NB4 (cell line): ENCODE measurements at places on chromosomes 16 and 17.
A peak's percentile ranks its signal among the peaks of the same experiment; 100 is the strongest.

DNA sequence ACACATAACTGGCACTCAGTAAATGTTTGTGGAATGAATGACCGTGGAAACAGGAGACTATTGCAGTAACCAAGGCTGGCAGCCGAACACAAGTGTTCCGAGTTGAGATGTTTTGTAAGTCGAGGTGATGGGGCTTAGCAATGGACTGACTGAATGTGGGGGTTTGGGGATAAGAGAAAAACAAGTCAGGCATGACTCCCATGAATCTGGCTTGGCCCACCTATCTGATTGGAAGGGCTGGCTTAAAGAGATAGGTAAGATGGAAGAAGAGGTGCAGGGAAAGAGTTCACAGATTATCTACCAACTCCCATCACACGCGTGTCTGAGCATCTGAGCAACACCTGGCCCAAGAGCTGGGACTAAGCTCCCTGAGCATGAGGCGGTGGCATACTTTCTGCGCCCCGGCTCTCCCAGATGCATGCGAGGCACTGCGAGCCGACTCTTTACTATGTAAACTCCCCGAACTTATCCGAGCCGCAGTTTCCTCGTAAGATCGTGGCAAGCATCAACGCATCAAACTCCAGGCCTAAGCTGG lies 539 bp downstream of the IFT20 start:
- DNase-seq: no peak

DNA sequence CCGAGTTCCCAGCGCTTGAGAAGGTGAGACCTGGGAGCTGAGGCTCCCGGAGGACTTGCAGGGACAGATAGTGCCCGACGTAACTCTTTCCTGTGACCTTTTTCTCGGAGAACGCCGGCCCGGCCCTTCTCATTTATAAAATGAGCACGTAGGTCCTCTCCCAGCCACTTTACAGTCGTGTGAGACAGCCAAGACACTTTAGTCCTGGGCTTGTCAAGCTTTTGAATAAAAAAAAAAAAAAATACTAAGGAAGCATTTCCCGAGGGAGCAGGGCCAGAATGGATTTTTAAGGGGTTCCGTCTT lies 241 bp downstream of the DRC3 start:
- DNase-seq: no peak

GRCh38 chr16:75342308-75342811 lies 90.9 kb upstream of the BCAR1 start:
- no peak for DNase-seq

DNA sequence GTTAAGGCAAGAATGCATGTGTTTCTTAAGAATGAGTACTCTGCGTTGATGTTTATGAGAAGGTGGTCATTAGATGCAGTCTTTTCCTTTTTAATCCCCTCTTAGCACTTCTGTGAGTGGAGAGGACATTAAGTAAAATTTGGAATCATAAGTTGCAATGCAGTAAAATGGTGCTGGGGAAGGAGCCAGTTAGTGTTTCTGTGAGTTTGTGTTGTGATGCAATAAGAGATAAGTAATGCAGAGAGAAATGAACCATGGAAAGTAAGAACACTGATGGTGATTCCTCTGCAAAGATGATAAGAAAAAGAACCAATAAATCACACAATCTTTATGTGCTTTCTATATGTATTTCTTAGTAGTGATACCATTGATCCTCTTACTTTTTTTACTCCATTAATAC lies 20.0 kb downstream of the ABHD15 start:
- DNase-seq: no peak

GRCh38 chr16:3949287-3949686 lies 68.8 kb upstream of the CREBBP start:
- no peak for DNase-seq

DNA sequence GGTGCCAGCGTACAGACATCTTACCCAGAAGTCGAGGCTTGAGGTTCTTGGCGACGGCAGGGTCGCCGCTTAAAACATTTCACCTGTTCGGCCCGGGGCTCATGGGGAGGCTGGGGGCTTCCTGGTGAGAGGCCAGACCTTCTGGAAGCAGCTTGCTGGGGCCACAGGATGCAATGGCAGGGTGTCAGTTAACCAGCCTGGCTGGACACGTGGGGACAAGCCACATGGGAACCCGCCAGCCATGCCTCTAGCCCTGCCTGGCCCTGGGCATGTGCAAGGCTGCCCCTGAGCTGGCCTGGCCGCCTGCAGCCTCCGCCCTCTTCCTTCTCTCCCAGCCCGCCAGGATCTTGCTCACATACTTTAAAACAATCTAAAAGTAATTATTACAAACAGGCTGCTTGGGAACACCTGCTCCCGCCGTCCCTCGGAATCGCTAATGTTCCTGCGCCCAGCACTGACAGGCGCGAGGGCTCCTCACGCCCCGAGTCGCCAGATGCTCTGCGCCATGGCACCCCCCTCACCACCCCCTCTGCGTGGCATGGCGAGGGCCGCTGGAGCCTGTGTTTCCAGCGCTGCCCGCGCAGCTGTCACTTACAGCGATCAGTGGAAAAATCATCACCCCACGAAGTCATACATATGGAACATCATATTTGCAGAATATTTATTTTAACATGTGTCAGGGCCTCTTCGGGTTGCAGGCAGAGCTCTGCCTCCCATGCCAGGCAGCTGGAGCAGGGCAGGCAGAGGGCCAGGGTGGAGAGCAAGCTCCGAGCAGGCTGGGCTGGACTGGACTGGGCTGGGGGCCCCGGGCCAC lies 188.7 kb upstream of the GSE1 start:
- no peak for DNase-seq

DNA sequence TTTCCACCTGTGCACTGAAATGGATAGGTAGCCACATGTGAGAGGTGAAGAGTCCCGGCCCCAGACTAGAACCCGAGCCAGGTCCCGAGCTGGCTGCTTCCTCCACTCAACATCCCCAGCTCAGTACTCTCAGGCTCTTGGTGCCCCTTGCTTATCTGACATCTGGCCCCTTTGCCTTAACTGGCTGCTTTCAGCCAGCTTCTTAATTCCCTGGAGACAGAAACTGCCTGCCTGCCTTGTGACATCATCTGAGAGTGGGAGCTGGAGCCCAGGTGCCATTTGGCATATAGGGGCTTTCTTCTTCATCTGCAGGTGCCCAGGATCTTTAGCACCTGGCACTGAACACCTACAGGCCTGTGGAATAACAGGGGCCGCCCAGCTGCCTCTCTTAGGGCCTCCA lies 8.9 kb downstream of the CHAD start:
- peak; percentile 63 for DNase-seq

DNA sequence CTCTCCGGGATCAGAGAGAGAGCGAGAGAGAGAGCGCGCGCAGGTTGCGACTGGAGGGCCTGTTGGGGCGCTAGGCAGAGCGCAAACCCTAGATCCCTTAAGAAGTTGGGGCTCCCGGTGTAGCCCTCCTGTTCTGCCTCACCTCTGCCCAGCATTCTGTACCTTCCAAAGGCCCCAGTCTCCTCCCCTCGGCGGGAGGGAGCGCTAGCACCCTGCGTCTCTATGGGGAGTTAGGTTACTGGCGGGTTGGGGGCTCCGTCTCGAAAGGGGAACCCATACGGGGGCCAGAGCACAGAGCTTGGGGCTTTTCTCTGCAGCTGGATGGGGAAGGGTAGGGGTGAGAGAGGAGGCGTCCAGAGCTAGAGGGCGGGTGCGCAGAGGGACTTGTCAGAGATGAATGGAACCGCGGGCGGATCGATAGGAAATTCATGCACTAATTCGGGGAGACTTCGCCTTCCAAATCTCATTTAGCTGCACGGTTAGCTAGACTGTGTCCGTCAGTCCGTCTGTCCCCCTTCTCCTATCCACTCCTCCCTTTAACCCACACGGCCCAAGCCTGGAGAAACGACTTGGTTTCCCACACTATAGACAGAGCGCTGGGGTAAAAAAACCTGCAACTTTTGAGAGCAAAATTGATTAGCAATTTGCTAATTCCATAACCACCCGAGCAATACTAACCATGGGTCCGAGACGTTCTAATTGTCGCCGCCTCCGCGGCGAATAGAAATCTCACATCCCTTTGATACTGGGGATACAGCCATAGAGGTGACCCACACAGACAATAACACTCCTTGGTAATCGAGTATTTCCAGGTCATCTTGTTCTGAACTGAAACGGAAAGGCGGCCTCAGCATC lies 693 bp upstream of the HOXB4 start:
- no peak for DNase-seq

DNA sequence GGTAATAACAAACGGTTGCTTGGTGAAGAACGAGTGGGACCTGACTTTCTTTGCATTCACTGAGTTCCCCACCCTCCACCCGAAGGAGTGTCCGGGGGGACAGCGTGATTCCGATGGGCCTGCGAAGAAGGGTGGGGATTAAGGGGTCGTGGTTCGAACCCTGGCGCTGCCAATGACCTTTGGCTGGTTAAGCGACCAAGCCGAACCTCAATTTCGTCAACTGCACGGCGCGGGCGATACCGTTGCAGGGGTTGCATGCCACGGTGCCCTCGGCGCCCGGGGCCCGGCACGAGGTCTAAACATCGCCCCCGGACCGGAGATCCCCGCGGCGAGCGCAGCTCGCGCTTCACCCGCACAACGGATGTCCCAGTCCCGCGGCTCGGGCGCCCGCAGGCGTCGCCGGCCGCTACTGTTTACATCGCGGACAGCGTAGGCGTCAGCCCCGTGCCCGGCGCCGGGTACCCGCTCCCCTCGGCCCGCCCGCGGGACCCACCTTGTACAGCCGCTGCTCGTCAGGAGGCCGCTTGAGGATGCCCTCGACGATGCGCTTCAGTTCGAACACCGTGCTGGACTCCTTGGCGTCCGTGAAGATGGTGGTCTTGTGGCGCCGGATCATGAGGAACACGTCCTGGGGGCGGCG lies 460 bp downstream of the ELOB start:
- peak; percentile 51 for DNase-seq

- DNase-seq: no peak
Measured at GRCh38 chr16:26727848-26728247, 338.9 kb upstream of the C16orf82 start.

GRCh38 chr16:5448798-5449197 lies 351.2 kb upstream of the EEF2KMT start:
- no peak for DNase-seq

GRCh38 chr17:66786107-66786506 lies 48.8 kb upstream of the CACNG5 start:
- no peak for DNase-seq

DNA sequence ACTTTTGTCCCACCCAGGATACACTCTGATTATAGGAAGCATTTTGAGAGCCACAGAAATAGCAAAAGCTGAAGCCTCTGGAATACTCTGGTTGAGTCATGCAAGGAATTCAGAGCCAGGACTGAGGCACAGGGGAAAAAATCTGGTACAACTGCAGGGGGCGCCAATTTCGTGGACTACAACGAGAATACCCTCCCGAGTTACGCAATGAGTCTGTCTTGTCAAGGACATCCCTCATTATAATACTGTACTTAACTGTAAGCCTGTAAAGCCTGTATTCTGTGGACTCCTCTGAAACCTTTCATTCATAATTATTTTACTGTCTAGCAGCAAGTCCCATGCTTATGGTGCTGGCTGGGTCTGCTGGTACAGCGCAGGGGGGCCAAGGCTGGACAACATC lies 7.8 kb downstream of the HOXB1 start:
- peak; percentile 19 for DNase-seq

DNA sequence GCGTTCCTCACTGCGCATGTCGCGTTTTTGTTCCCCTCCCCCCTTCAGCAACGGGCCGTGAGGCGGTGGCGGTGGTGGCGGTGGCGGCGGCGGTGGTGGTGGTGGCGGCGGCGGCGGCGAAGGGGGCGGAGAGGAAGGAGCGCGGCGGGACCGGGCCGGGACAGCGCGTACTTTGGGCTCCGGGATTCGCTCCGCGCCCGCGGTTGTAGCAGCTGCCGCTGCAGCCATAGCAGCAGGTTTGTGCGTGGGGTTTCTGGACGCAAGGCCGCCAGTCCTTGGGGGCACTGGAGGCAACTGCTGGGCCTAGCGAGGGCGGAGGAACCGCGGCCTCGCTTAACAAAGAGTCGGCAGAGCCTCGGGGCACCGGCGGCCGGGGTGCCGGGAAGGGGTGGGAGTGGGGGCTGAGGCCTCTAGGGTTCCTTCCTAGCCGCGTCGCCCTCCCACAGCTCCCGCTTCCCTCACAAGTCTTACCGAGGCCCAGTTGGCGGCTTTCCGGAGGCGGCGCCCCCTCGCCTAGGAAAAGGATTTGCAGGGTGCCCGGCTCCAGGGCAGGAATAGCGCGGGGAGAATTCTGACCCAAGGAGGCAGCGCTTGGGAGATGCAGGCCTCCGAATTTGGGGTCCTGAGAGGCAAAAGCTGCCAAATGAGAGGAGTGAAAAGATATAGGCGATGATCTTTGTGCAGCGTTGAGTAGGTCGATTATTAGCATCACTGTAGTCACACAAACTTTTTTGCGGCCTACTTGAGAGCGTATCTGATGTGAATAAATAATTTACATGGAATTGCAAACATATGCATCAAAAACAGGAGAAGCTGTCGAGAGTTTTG lies at the start of gene DDX42:
DDX42 (plus strand) TSS at position 30 of the 828 bp plus-strand sequence. CDS start 12,880 bp downstream, outside the sequence.
- no peak for DNase-seq

GRCh38 chr16:25751230-25751835 lies 59.6 kb downstream of the HS3ST4 start:
- no peak for DNase-seq

- no peak for DNase-seq
Measured at GRCh38 chr16:14018851-14019250, 52.3 kb upstream of the MRTFB start.

GRCh38 chr17:81021531-81022343 lies 13.2 kb upstream of the BAIAP2 start:
- no peak for DNase-seq

DNA sequence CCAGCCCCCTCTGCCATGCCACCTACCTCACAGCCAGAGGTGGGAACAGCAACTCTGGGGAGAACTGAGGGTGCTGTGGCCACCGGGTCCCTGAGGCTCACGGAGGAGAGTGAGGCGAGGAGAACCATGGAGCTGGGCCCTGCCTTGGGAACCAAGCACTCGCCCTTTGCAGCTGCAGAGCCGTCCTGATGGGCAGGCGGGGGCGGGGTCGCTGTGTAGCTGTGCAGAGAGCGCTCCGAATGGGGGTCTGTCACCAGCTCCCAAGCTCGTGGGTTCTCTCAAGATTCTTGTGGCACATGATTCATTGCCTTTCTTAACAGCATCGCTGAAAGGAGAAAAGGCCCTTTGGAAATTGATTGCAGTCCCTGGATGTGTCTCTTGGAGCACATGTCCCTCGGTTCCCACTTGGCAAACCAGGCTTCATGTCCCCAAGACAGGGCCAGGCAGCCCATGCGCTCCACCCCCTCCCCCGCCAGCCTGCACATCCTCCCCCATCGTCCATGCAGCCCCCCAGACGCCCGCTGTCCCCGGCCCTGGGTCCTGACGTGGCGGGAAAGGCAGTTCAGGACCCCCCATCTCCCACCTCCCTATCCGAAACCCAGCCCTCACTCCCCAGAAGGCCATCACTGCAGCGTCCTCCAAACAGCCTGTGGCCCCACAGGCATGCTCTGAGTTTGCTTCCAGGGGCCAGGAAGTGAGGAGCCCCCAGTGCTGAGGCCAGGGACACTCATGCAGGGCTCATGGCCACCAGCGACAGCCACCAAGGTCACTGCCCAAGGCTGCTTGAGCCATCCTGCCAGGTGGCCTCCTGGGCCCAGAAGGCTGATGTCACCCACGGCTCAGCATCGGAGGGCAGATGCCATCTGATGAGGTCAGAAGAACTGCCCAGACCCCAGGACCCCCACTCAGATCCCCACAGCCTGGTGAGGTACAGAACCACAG lies 20.6 kb upstream of the CHMP6 start:
- no peak for DNase-seq
